EH (cell line): ENCODE measurements at places on chromosomes 2 and 18.

DNA sequence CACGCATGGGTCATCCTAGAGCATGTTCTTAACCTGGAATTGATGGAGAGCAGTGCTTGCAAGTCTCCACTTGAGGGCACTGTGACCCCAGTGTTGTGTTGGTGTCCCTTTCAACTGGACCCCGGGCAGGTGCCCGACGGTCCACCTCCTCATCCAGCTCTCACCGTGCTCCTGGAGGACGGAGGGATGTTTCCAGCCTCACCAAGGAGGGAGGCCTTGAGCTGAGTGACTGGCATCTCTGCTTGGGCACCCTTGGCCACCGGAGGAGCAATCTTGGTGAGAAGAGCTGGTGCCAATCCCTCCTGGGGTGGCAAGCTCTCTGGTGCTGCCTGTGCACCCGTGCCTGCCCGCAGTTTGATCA is 45.4 kb upstream of the ASB18 start:
- DNase-seq: no peak

- DNase-seq: no peak
Observed at GRCh38 chr18:50665519-50665918, 105.6 kb downstream of the MAPK4 start.

- no peak for DNase-seq
Observed at GRCh38 chr18:47799376-47799775, 131.1 kb downstream of the SMAD2 start.

DNA sequence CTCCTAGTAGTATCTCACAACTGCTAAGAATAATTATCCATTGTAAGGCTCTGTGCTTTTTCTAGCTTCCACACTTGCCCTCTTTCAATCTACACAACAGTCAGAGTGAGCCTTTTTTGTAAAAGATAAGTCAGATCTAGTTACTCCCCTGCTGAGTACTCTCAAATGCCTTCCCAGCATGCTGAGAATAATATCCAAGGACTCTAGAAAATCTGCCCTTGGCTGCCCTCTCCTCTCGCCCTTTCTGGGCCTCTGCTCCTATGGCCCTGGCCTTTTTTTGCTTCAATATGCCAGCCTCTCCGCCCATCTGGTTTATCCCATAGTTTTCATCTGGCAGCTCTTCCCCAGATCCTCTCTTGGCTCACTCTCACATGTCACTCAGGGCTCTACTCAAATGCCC is 455.9 kb upstream of the UBE2E3 start:
- DNase-seq: peak; percentile 16

GRCh38 chr2:80070587-80070986 is 234.0 kb downstream of the LRRTM1 start:
- DNase-seq: no peak

DNA sequence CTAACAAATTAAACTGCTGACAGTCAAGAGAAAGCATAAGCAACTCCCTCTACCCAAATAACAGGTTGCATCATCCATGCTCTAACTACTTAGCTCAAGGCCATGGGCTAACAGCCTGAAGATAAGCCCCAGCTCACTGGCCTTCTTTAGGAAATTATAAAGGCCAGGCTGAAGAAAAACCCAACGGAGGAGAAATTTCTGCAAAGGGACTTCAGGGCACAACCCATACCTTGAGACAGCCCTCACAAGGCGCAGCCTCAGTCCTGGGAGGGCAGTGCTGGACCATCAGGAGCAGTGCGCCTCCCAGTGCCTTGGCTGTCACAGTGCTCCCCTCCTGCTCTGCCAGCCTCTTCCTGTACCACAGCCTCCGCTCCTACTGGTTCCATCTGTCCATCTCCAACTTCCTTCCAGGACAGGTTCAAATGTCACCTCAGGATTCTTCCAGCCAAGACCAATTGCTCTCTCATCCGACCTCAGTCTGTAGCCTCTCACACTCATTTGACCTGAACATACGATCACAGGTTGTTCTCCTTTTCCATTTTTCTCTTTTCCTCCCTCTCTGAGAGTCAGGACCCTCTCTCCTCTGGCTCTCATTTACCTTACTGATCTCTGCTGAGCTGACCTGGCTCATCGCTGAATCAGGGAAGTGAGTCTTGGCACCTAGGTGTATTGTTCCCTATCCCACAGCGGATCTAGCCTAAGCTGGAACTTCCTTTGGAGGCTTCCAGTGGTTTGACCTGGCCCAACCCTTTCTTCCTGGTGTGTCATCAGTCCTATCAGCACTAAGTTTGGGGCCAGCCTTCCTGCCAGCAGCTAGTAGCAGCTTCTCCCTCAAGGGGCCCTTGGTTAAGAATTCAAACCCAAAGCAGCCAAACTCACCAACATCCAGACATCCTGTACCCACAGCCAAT is 1.9 kb downstream of the MCFD2 start:
- DNase-seq: peak; percentile 82

- no peak for DNase-seq
Observed at GRCh38 chr2:60628026-60628425, 74.6 kb upstream of the BCL11A start.

GRCh38 chr18:13280070-13280795 is 61.7 kb downstream of the LDLRAD4 start:
- DNase-seq: no peak

- DNase-seq: no peak
Observed at GRCh38 chr2:235054919-235055318, 103.1 kb downstream of the SH3BP4 start.

DNA sequence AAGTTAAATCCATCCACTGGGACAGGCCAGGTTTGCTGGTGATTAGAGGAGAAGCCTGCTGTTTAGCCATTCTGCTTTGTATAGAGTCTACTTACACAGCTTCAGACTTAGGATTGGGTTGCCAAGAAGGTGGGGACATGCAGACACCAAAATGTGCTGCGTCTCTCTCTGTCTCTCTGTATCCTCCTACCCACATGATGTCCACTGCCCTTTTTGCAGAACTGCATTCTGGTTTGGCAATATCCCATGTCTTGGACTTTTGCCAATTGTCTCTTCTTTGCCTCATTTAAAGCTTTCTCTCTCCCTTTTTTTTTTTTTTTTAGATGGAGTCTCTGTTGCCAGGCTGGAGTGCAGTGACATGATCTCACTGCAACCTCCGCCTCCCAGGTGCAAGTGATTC is 261.1 kb upstream of the FN1 start:
- DNase-seq: no peak

GRCh38 chr2:40095000-40095399 is 315.9 kb upstream of the THUMPD2 start:
- peak; percentile 86 for DNase-seq

GRCh38 chr2:17857021-17857420 is 21.4 kb upstream of the KCNS3 start:
- peak; percentile 55 for DNase-seq

DNA sequence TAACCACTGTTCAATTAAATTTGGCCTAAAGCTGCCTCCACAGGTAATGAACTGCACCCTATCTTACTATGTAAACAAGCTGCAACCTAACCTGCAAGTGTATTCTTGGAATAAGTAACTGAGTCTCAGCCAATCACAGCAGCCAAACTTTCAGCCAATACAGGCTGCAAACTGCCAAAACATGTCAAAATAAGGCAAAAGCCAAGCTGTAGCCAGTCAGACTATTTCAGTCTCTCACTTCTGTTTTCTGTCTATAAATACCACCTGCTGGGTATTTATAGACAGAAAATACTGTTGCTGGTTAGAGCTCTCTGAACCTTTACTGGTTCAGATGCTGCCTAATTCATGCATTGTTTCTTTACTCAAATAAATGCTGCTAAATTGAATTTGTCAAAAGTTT is 14.3 kb downstream of the C2orf76 start:
- DNase-seq: no peak

DNA sequence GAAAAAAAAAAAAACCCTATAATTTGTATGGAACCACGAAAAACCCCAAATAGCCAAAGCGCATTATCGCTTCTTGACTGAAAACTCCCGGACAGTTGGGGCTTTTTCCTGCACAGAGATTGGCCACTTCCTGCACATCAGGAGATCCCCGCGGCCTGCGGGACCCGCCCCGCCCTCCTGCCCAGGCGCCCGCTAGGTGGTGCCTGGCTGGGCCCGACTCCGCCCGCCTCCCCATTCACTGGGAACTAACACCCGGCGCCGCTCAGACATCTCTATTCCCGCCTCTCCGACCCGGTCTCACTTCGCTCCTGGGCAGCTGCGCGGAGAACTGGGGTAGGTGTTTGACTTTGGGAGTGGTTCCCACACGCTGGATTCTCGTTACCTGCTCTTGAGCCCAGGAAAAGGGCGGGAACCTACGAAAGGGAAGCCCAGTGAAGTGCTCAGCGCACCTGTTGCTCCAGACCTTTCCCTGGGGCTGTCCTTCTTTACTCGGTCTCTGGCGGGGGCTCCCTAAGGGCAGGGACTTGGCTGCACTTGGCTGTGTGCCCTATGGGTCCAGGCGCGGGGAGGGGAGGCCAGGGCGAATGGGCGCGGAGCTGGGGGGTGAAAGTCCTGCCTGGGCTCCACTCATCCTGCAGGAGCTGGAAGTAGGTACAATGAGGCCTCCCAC is at the start of gene HMSD:
HMSD (plus strand) TSS at position 234 of the 670 bp plus-strand sequence. CDS start 4,155 bp downstream, outside the sequence.
- peak; percentile 43 for DNase-seq

DNA sequence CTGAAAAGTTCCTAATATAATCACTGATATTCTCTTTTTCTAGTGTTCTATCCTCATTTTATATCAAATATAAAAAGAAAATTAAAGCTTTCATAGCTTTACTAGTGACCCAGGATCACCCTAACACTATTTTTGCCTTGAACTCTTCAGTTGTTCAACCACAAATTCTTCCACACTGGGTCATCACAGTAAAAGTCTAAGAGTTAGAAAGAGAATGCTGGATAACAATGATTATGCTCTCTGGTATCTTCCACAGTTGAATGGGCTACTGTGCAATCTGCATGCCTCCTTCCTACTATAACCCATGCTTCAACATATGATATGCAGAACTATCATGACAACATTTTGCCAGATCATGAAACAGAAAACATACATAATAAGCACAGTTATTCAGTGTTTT is 32.3 kb downstream of the CHN1 start:
- DNase-seq: peak; percentile 94

GRCh38 chr2:182018218-182018617 is 32.6 kb downstream of the PPP1R1C start:
- peak; percentile 70 for DNase-seq

- DNase-seq: no peak
Observed at GRCh38 chr2:166891727-166892126, 3.4 kb downstream of the XIRP2 start.

DNA sequence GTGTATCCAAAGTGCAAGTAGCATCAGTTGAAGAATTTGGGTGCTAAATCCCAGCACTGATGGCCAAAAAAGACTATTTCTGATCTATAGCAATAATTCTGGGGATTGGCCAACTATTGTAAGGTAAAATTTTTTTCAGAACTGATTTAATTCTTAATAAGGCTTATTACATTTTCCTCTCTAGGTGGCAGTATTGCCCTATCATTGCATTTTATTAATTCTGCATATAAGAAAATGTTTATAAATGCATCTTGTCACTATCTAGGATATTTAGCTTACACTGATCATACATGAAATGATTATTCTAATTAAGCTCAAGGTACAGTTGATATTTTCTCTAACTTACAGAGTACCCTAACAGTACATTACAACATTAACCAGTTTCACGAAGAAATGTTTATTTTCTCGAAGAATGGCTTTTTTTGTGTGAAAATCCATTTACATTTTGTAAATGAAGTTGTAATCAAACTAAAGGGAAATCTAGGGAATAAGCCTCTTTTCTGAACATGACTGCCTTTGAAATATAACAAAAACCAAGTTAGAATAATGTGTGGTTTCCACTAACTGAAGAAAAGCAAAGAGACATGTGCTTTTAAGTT is 11.0 kb downstream of the TTN start:
- peak; percentile 48 for DNase-seq

DNA sequence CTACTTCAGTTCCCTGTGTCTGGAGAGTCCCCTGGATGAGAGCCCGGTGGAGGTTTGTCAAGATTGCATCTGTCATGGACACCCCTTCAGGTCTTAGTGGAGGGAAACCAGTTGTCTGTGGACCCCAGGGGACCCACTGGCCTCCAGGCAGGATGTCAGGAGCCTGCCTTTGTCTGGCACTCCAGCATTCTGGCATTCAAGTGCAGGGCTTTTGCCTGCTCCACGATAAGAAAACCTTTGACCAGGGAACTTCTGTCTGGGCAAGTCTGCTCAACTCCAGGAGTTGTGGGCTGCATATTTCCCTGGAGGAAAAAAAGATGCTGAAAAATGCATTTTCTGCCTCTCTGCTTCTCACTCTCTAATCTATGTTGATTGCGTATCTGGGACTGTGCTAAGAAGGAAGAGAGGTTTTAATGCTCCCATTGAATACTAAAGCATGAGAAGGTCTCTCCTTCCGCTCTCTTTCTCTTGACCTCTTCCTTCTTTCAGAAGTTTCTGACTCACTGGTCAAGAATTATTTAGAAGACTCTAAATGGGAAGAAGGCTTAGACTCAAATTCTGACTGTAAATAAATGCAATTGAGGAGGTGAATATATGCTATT is 104.5 kb downstream of the MMADHC start:
- DNase-seq: peak; percentile 55

DNA sequence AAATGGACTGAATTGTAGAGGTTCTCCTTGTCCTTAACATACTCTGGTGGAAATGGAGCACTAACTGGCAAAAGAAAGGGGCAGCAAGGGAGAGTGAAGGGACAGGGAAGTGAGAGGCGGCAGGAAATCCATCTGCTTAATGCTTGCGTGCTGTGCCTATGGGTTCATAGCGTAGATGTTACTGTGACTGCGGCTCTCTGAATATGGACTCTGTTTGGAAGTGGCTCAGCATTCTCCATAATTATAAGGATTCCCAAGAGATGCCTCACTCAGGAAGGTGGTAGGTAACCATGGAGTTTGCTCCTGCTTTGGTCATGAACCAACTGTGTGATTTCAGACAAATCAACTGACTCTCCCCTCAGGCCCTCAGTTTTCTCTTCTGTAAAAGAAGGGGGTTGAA is 50.0 kb downstream of the MYO3B start:
- no peak for DNase-seq

DNA sequence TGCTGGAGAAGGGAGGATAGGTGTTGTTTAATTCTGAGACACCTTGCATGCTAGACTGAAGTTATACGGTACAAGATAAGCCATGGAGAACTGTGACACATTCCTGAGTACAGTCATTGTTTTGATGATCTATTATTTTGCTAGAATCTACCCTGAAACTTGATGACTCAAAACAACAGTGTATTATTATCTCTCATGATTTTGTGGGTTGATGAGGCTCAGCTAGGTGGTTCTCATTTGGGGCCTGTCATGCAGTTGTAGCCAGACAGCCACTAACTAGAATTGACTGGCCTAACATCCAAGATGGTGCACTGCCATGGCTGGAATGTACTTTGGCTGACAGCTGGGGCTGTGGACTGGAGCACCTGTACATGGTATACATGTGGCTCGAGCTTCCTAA is 5.4 kb upstream of the IL1R1 start:
- no peak for DNase-seq

- no peak for DNase-seq
Observed at GRCh38 chr2:150520033-150520432, 32.6 kb upstream of the RND3 start.

DNA sequence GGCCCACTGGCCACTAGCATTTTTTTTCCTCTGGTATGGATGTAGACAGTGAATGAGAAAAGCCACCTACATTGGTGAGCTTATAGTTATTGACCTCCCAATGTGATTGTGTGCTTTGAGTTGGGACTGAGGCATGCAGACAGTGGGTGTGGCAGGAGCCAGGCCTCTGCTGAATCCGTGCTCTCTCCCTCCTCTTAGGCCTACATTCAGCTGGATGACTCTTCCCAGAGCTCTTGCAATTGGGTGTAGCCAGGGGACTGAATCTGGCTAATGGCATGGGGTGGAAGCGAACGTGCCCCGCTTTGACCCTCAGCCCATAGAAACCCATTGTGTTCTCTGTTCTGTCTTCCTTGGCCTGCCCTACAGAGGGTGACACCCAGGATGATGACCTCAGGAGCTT is 698.3 kb upstream of the HS6ST1 start:
- DNase-seq: no peak
